ENCODE measurements at places on chromosomes 11 and 22.

DNA sequence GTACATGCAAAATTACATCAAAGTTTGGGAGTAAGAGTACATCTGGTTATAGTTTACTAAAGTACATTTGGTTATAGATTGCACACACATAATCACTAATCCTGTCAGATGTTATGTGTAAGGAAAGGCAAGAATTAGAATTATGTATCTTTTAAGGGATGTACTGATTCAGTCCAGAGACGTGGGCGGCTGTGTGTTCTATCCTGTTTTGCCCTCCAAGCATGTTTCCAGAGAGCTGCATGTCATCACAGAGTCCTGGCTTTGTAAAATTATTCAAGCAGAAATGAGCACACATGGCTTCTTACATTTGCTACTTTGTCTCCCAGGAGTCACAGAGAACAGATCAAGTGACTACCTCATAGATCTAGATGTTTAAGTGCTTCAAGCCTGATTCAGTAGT lies 33.2 kb upstream of the CEP126 start:
- DNase-seq = no peak

- peak; percentile 23 for DNase-seq
These were observed 66.9 kb downstream of the LRRC4C start for GRCh38 chr11:41392596-41392995.

DNA sequence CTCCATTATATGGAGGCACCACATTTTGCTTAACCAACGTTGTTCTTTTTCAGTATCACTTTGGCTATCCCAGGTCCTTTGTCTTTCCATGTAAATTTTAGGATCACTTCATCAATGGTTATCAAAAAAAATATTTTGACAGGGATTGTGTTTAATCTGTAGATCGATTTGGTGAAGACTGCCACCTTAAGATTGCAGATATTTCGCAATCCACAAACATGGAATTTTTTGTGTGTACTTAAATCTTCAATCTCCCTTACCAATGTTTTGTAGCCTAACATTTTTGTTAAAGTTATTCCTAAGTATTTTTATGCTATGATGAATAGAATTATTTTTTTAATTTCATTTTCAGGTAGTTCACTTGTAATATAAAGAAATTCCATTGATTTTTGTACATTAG lies 18.6 kb downstream of the PLAAT5 start:
- DNase-seq = no peak

GRCh38 chr22:44193535-44193891 lies 12.8 kb downstream of the PARVG start:
- DNase-seq = no peak

DNA sequence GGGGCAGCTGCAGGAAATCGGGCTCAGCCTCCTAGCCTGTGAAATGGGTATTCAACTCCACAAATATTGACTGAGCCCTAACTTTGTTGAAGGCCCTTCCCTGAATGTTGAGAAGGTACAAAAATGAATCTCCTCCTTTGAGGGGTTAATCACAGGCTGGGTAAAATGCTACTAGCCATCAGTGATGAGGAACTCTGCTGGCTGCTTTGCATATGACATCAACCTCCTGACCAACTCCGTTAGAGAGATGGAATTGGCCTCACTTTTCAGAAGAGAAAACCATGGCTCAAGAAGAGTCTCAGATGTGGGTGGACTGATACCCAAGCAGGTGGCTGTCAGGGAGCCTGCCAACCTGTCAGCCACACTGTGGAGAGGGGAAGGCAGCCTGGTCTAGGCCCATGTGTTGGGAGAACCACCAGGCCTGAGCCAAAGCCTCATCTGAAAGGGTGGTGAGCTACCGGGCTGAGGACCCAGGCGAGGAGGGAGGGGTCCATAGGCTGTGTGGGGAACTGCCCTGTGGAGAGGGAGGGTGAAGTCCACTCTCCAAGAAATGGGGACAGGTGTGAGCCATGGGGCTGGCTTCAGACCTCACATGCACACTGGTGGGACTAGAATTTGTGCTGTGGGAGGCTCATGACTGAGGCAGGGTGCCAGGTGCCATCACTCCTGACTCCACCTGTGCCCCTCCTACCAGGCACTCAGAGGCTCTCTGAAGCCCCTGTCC lies 11.8 kb downstream of the CDCA5 start:
- no peak for DNase-seq

GRCh38 chr22:46451741-46452140 lies 85.7 kb downstream of the CELSR1 start:
- DNase-seq = no peak

GRCh38 chr11:64769283-64769682 lies 9.1 kb downstream of the SF1 start:
- DNase-seq = no peak

DNA sequence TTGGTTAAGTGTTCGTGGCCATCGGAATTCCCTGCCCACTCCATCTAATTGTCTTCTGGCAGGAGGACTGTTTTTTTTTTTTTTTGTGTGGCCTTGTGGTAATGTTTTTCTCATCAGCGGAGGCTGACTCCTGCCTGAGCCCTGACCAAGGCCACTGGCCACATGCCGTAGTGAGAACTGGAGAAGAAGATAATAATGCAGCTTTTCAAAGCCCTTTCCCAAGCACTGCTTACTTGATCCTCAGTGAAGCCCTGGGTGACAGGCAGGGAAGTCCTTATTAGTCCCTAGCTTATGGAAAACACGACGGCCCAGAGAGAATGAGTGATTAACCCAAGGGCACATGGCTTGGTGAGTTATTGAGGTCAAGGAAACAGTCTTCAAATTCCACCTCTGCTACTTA lies 71.2 kb downstream of the ADM start:
- DNase-seq = no peak

- DNase-seq = no peak
These were observed 32.3 kb downstream of the OSBPL5 start for GRCh38 chr11:3132831-3133260.

GRCh38 chr11:114159320-114159719 lies 99.8 kb downstream of the ZBTB16 start:
- DNase-seq = no peak

- no peak for DNase-seq
These were observed 202.5 kb downstream of the SBF2 start for GRCh38 chr11:10091314-10092045.

DNA sequence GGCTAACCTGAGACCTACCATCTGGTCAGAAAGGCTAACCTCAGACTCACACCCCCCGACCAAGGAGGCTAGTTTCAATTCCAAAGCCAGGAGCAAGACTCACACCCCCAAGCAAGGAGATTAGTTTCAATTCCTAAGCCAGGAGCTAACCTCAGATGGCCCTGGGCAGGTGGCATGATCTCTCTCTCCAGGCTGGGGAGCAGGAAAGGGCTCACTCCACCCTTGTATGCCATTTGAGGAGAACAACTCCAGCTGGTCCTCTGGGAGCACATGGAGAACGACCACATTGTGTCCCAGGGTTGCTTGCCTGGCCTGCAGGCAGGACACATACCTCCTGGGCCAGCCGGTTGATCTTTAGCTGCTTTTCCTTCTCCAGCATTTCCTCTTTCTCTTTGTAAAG lies 32.6 kb downstream of the USH1C start:
- DNase-seq = no peak

DNA sequence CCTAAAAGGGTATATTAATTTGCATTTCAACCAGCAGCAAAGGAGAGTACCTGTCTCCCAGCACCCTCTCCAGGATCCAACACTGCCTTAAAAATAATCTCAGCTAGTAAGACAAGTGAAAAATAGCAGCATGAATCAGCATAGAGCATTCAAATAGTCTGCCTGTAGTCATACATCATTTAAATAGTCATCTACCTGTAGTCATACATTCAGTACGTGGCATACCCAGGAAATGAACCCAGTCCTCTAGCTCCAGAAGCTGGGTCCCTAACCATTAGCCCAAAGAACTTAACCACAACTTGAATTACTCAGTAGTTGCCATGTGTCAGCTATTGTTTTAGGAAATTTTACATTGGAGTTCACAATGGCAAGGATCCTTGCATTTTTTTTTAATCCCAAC lies 9.3 kb downstream of the TENM4 start:
- DNase-seq = peak; percentile 44
